ENCODE measurements at places on chromosomes 12 and 14.

- no peak for DNase-seq
Measured at GRCh38 chr14:54681811-54682261, 114.9 kb downstream of the SAMD4A start.

DNA sequence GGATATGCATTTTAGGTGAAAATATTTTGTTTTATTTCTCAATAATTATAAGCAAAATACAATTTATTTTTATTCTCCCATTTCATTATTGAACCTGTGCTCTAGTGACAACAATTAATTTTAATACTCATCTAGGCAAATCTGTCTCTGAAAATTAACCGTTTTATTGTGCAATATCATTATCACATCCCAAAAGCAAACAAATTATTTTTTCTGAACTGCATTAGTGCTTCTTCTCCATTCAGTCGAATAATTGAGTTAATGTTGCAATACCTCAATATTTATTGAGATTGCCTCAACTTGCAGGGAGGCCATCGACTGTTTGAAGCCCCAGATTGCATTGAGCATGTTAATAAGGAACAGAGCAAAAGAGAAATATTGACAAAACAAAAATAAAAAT, 303.2 kb upstream of the LRFN5 start:
- DNase-seq: no peak

DNA sequence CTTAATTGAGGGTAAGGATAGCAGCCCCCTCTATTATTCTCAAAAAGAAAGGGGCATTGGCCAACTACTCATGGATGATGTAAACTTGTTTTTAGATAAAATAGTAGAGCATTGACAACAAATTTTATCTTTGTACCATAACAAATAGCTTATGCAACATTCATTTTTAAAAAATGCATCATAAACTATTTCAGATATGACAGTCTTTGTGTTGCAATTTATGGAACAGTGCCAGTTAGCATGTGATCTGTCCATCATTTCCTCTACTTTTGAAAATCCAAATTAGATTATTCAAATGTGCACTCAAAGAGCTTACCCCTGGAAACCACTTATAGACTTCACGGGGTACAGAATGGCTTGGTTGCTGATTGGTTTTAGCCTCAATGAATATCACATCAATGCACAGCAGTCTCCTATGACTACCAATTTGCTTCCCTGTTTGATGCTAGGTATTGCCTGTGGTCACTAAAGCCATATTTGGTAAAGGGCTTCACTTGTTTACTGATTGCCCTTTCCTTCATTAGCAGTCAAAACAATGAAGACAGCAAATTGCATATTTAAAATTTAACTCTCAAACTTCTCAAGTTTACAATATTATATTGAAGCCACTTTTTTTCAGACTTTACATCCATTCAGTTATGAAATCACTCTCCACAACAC, 274.9 kb upstream of the MGAT4C start:
- DNase-seq: no peak

GRCh38 chr12:61009192-61009591, 1251.0 kb upstream of the USP15 start:
- DNase-seq: no peak

DNA sequence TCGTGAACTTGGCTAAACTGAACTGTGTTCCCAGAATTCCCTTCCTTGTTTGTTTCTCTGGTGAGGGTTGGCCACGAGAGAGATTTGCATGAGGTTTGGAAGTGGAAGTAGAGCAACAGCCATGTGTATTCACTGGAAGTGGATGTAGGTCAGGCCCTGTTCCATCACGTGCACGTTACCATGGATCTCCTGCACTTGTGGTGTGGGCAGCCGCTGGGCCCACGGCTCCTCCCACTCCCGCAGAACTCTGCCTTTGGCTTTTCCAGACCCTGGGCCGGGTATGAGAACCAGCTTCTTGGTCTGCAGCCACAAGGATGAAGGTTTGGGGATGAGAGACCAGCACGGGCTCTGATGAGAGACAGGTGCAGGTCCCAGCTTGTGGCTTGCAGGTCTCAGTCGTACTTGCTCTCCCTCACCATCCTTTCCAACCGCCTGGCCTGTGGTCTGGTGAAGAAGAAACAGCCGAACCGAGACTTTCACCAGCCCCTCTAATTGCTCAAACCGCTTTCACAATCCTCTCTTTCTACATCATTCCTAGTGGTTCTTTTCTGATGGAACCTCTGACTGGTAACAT, 94.9 kb downstream of the DUSP16 start:
- no peak for DNase-seq

GRCh38 chr12:110577864-110578693, 5.0 kb downstream of the PPTC7 start:
- no peak for DNase-seq

DNA sequence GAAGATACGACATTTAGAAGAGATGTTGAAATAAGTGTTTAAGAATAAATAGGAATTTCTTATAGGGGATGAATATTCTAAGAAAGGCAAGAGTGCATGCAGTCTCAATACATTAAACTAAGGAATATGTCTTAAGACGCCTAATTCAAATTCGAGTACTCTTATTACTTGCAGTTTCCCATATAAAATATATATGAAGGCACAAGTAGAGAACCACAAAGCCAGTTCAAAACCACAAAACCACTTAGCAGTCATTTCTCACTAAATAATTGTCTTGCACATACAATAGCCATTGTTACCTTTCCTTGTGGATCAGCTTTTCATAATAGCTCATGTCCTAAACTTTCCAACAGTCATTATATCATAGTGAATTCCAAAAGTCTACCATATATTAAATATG, 91.0 kb upstream of the MON2 start:
- no peak for DNase-seq

DNA sequence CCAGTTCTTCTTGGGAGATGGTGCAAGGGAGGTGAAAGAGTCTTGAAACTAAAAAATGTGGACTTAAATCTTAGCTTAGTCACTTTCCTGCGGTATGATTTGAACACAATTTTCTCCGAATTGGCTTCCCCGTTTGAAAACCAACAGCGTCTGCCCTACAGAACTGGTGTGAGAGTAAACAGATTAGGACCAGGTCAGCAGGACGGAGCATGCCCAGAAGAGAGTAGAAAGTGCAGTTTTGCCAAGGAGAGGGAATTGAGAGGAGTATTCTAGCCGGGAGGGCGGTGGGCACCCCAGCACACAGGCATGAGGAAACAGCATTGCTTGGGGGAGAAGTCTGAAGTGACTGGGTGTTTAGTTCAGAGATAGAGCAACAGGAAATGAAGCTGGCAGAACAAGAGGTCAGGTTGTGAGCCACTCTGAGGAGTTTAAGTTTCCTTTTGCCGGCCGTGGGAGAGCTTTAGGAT, 927.1 kb downstream of the VRK1 start:
- DNase-seq: no peak

- DNase-seq: no peak
Measured at GRCh38 chr12:92226071-92226661, 80.5 kb upstream of the BTG1 start.

GRCh38 chr12:49108958-49109404, 1.7 kb downstream of the LMBR1L start:
- no peak for DNase-seq

DNA sequence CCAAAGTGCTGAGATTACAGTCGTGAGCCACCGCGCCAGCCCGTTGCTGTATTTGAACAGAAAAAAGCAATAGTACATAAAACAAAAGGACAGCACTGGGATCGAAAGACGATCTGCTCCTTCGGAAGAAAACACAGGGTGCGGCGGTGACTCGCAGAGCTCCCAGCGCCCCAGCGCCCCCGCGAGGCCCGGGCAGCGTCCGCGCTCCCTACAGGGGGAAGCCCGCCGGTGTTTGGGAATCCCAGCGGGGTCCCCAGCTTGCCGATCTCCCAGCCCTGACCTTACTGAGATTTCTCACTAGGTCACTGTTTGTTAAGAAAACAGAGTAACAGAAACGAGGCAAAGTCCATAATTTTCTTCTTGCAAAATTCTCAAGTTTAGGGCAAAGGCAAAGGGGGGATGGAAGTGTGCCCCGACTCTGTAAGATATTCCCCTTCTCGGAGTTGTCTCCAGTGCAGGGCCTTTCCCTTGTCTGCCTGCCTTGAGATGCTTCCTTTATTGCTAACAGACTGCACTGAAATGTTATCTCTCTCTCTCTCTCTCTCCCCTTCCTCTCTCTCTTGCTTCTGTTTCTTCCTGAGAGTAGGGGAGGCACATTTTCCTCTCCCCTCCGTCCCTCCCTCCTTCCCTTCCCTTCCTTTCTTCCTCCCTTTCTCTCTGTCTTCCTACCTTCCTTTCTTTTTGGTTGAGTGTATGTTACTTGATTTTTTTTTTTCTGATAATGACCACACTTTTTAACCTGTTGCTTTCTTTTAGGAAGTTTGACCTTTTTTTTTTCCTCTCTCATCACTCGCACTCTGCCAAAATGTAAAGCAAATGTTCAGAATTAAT, 91.9 kb downstream of the TMEM30B start:
- no peak for DNase-seq

- DNase-seq: no peak
Measured at GRCh38 chr12:12784911-12785814, at the start of gene APOLD1. TSS of gene APOLD1 (plus strand) at chr12:12785659. CDS start at chr12:12785692, 33 bp downstream.

GRCh38 chr12:78442454-78442801, 422.1 kb upstream of the SYT1 start:
- no peak for DNase-seq

- no peak for DNase-seq
Measured at GRCh38 chr14:53412819-53413675, 259.9 kb upstream of the DDHD1 start.

DNA sequence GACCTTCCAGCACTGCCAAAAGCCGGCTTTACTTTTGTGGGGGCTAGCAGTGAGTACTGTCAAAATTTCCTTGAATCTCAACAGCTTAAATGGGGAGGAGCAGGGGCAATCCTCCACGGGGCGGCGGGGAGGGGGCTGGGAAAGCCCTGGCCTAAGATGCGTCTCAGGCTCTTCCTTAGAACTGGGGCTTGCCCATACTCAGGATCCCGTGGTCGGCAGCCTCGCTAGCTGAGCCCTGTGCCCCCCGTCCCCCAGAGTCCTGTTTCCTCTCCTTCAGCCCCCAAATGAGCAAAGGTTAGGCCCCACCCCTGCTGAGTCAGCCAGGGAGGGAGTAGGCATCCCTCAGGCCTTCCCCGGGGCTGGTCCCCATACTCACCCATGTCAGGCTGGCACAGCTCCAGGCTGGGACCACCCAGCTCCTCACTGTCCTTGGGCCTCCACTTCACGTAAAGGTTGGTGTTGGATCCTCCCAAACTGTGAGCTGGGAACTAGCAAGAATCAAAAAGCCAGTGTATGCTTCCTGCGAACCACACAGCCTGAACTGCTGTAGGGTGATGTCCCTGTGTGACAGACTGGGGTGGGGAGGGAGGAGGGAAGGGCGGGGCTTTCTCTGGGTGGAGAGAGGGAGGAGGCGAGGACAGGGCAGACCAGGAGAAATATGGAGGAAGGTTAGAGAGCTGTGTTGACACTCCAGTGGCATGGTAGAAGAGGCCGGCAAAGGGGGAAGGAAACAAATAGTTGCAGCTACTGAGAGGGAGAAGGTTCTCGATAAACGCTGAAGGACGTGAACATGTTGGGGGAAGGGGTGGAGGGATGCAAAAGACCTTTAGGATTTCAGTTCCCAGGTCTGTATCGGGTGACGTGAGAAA, 5.9 kb upstream of the BAZ2A start:
- DNase-seq: peak; percentile 70

- no peak for DNase-seq
Measured at GRCh38 chr14:102094101-102094500, 7.3 kb upstream of the HSP90AA1 start.

- DNase-seq: peak; percentile 86
Measured at GRCh38 chr12:52006726-52007157, at the start of gene TAMALIN. TSS of gene TAMALIN (plus strand) at chr12:52006946. CDS start at chr12:52007020, 74 bp downstream.

DNA sequence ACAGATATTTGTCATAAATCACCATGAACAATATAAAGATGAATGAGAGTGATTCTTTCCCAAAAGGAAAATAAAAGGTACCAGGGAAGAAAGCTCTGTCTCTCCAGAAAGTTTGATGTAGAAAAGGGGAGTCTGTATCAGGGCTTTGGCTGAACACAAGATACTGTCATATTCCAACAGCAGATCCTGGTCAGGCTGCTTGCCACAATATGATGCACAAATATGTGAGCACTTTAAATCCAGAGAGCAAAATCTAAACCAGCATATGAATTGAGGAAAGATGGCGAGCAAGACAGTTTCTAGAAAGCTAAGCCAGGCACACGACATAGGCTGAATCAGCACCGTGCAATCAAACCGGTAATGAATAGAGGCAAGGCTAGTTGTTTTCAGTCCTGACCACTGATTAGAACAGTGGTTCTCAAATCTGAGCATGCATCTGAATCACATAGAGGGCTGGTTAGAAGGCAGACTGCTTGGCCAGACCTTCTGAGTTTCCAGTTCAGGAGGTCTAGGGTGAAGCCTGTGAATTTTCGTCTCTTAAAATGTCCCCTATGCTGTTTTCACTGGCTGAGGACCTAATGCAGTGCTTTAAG, 60.7 kb downstream of the PLCZ1 start:
- DNase-seq: no peak

DNA sequence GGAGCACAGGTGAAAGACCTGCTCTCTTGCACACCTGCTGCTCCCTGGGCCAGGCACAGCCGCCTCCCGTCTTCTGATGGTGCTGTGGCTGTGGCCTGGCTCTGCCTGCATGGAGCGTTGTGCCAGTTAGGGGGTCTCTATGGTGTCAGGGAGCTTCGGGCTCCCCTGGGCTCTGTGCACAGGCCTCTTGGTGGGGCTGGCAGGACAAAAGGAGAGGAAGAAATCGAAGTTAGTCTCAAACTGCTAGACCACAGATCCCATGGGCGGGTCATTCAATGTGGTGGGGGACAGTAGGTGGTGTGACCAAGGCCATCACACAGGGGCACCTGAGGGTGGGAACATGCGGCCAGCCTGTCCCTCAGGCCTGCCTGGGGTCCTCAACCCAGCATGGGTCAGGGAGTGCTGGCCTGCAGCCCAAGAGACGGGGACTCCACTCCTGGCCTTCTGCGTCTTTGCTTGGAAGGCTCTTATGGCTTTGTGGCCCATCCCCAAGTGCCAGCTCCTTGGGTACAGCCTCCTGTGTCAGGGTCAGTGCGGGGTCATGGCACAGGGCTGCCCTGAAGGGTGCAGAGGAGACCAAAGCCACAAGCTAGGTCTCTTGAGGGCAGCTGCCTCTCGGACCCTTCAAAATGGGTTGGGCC, 84.1 kb downstream of the KIF26A start:
- no peak for DNase-seq

GRCh38 chr14:88030079-88030478, 25.1 kb downstream of the GPR65 start:
- DNase-seq: no peak

GRCh38 chr14:99540196-99541032, 59.2 kb downstream of the CCNK start:
- DNase-seq: no peak

GRCh38 chr12:52946797-52947547, 1.9 kb upstream of the KRT18 start:
- DNase-seq: no peak

GRCh38 chr12:96301732-96302131, 98.5 kb downstream of the CDK17 start:
- no peak for DNase-seq

GRCh38 chr14:35458442-35458841, 53.9 kb upstream of the NFKBIA start:
- DNase-seq: no peak

GRCh38 chr14:59275668-59276067, 87.2 kb downstream of the DAAM1 start:
- DNase-seq: no peak
